ENCODE measurements at places on chromosomes 3 and 15. TPM values are rescaled to one million over a fixed set of nuclear protein-coding genes. Genes with fewer than 3 reads are reported as not detected.

The EPHB3 gene
- polyA plus RNA-seq: 27.6 TPM

GRCh38 chr3:117868766-117869165, 1159.2 kb downstream of the TUSC7 start:
- DNase-seq: no peak

DNA sequence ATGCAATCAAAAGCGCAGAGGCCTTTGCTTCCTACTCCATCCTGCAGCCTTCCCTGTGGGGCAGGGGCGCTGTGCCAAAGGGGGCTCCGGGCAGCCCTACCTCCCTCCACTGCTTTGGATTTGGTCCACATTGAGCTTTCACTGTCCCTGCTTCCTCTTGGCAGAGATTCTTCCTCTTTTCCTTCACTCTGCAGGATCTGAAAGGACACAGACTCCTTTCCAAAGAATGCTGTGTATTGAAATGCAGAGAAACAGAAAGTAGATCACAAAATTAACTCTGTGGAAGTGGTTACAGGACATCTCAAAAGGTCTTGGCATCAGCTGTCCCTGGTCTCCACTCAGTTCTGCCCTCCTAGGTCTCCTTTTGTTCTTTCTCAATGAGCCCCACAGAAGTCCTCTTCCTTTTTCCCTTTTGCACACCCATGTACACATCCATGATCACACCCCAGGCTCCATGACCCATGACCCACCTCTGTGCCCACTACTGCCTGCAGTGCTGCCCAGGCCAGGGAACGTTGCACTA, 64.1 kb downstream of the CCR1 start:
- no peak for DNase-seq

DNA sequence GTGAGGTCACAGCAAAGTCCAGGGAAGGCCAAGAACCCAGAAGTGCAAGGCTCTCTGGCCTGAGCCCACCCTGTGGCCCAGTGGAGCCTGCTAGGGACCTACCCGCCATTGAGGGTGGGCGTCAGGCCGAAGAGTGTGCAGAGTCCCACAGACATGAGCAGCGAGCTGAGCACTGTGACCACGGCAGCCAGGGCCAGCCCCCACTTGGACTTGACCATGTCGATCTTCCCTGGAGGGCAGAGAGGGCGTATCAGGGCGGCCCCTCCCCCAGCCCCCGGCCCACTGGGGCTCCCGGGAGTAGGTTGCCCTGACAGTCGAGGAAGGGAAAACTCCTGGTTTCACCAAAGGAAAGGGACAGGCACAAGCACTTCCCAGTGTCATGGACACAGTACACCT, 44.6 kb downstream of the PTPN23 start:
- no peak for DNase-seq

GRCh38 chr3:171806200-171807128, 3.8 kb downstream of the PLD1 start:
- DNase-seq: no peak

GRCh38 chr3:66489581-66489980, 11.2 kb downstream of the LRIG1 start:
- DNase-seq: no peak
